Tibial nerve (tissue), 4 donors: ENCODE measurements at places on chromosomes 2 and 18. TPM values are rescaled to one million over a fixed set of nuclear protein-coding genes. Genes with fewer than 3 reads are reported as not detected.

GRCh38 chr2:1972011-1972410, 227.7 kb upstream of the PXDN start:
- no peaks in the 10 kb centered on the region for H3K27me3 ChIP-seq
- no peak overlapping the region for H3K4me3 ChIP-seq
- no peak overlapping the region for H3K27ac ChIP-seq
- no peaks in the 10 kb centered on the region for H3K36me3 ChIP-seq
- no peaks in the 10 kb centered on the region for H3K4me1 ChIP-seq
- DNase-seq: no peak

- H3K4me3 ChIP-seq: no peak overlapping the region
- no peak overlapping the region for H3K27ac ChIP-seq
- no peak for DNase-seq
Observed at GRCh38 chr2:15546297-15547098, 14.6 kb downstream of the NBAS start.

GRCh38 chr2:85611217-85611704, 605 bp downstream of the C2orf68 start:
- peaks cover 62% of the 10 kb centered on the region for H3K4me1 ChIP-seq
- peak overlapping the region; percentile 77 for H3K4me3 ChIP-seq
- no peaks in the 10 kb centered on the region for H3K36me3 ChIP-seq
- no peaks in the 10 kb centered on the region for H3K27me3 ChIP-seq

DNA sequence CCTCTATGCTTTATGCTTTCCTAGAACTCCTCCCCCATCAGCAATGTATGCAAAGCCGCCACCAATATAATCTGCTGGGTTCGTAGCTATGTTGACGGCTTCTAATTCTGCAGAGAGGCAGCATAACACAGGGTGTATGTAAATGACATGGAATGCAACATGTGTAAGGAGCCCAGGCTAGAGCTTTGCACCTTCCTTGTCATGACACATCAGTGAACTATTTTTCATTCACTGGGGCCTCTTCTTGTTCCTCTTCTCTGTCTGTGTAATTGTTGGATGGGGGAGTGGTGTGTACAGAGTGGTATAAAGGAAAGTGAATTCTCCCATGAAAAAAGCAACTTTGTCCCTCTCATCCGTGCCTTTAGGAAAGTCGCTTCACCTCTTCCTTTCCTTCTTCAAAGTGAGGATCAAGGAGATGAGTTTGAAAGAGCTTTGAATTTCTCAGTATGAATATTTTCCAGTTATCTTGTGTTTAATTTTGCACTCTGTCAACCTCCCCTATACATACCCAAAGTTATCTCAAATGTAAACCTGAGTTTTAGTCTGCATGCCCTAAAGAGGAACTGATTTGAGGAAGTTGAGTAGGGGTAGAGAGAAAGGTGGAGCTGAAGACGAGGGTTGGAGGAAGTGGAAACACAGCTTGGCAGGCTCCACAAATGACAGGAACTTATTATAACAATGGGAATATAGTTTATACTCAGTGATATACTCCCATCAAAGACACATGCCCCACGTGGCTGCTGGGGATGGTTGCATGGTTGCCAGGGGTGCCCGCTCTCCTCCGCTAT, 74.9 kb upstream of the ARL4C start:
- H3K36me3 ChIP-seq: no peaks in the 10 kb centered on the region
- no peaks in the 10 kb centered on the region for H3K4me1 ChIP-seq
- H3K4me3 ChIP-seq: no peak overlapping the region
- no peak for DNase-seq
- no peaks in the 10 kb centered on the region for H3K27me3 ChIP-seq
- no peak overlapping the region for H3K27ac ChIP-seq

- no peak overlapping the region for H3K27ac ChIP-seq
- no peaks in the 10 kb centered on the region for H3K36me3 ChIP-seq
- H3K4me1 ChIP-seq: no peaks in the 10 kb centered on the region
- H3K4me3 ChIP-seq: no peak overlapping the region
- no peak for DNase-seq
Observed at GRCh38 chr2:213490087-213490486, 205.8 kb downstream of the SPAG16 start.

GRCh38 chr18:48694295-48694694, 155.5 kb downstream of the CTIF start:
- no peaks in the 10 kb centered on the region for H3K4me1 ChIP-seq
- H3K36me3 ChIP-seq: no peaks in the 10 kb centered on the region
- no peak overlapping the region for H3K27ac ChIP-seq
- DNase-seq: no peak
- no peak overlapping the region for H3K4me3 ChIP-seq

DNA sequence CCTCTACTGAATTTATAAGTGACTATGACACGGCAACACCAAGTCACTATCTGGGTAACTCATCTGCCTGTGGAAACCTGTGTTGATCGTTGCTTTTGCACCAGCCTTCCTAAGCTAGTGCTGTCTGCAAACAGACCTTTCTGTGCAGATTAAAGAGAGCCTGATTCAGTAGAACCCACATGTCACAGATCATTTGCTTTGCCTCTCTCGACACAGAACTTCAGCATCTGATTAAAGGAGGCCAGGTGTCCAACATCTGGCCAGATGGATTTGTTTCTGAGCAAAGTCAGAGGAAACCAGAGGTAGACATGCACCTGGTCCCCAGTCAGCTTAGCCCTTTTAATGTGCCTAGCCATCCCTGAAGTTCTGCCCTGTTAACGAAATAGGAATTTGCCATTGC, 15.0 kb upstream of the TTR start:
- H3K27ac ChIP-seq: no peak overlapping the region
- no peaks in the 10 kb centered on the region for H3K36me3 ChIP-seq

- no peak overlapping the region for H3K4me3 ChIP-seq
- H3K36me3 ChIP-seq: no peaks in the 10 kb centered on the region
- no peak for DNase-seq
- peaks cover 23% of the 10 kb centered on the region for H3K27me3 ChIP-seq
- H3K4me1 ChIP-seq: no peaks in the 10 kb centered on the region
Observed at GRCh38 chr2:154700136-154700535, 1.6 kb downstream of the KCNJ3 start.

GRCh38 chr2:241538838-241539615, 19.5 kb upstream of the BOK start:
- DNase-seq: no peak
- no peak overlapping the region for H3K4me3 ChIP-seq
- peaks cover 6% of the 10 kb centered on the region for H3K4me1 ChIP-seq
- no peaks in the 10 kb centered on the region for H3K27me3 ChIP-seq

DNA sequence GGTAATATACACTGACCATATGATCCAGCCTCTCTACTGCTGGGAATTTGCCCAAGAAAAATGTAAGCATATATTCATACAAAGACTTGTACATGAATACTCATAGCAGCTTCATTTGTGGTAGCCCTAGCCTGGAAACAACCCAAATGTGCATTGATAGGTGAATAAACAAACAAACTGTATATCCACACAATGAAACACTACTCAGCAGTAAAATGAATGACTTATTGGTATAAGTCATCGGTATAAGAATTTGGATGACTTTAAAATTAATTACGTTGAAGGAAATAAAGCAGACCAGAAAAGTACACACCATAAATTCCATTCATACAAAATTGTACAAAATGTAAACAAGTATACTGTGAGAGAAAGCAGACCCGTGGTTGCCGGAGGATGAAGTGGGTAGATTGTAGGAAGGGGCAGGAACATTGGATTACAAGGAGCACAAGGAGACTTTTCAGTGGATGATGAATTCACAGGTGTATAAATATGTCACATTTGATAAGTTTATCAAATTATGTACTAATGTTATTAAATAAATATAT, 376.7 kb downstream of the TDRD15 start:
- no peaks in the 10 kb centered on the region for H3K27me3 ChIP-seq
- H3K4me1 ChIP-seq: no peaks in the 10 kb centered on the region
- H3K27ac ChIP-seq: no peak overlapping the region
- no peak overlapping the region for H3K4me3 ChIP-seq

- H3K4me1 ChIP-seq: no peaks in the 10 kb centered on the region
- H3K4me3 ChIP-seq: no peak overlapping the region
Observed at GRCh38 chr2:14223576-14223975, 408.9 kb upstream of the LRATD1 start.

- no peak overlapping the region for H3K4me3 ChIP-seq
- peak; percentile 15 for DNase-seq
- no peaks in the 10 kb centered on the region for H3K27me3 ChIP-seq
- H3K27ac ChIP-seq: no peak overlapping the region
Observed at GRCh38 chr2:235859651-235860050, 308.5 kb downstream of the GBX2 start.

DNA sequence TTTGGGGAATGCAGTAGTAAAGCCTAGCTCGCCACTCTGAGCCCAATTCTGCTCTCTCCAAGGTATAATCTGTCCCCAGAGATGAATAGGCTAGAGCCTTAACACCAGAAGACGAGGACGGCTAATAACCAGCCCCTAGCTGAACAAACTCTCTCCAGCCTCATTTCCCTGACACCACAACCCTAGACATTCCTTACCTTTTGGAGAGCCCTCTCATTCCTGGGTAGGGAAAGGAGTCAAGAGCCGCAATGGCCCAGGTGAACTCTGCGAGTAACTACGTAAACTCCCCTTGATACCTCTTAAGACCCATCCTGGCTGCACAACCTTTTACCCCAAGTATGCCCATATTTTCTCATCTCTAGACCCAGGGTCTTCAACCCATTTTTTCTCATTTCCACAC, 722.9 kb downstream of the BCL11A start:
- H3K4me1 ChIP-seq: no peaks in the 10 kb centered on the region
- H3K27ac ChIP-seq: no peak overlapping the region
- no peak overlapping the region for H3K4me3 ChIP-seq
- no peak for DNase-seq
- no peaks in the 10 kb centered on the region for H3K27me3 ChIP-seq

DNA sequence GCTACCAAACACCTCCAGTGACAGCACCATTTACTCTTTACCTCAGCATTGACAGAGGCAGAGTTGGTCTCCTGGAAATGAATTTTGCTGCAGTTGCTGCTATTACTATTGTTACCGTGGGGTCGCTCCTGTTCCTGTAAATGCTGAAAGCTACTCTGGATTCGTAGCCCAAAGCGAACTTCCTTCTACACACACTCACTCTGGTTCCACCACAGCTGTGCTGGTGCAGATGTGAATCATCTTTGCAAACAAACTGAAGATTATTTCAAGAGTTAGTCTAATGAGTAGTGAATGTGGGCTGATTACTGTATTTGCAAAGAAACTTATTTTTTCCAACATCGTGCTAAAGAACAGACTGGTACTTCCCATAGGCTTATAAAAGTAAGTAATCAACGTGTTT, 304.0 kb downstream of the LPIN1 start:
- H3K4me1 ChIP-seq: no peaks in the 10 kb centered on the region
- H3K27me3 ChIP-seq: no peaks in the 10 kb centered on the region
- peak; percentile 11 for DNase-seq
- H3K27ac ChIP-seq: no peak overlapping the region
- no peak overlapping the region for H3K4me3 ChIP-seq
- no peaks in the 10 kb centered on the region for H3K36me3 ChIP-seq

- no peak overlapping the region for H3K4me3 ChIP-seq
- H3K36me3 ChIP-seq: no peaks in the 10 kb centered on the region
- no peak for DNase-seq
- no peaks in the 10 kb centered on the region for H3K4me1 ChIP-seq
- no peak overlapping the region for H3K27ac ChIP-seq
Observed at GRCh38 chr2:108927936-108928659, 60.9 kb downstream of the EDAR start.

Gene NDC80
- 1.5 TPM for total RNA-seq

Gene CTLA4
- total RNA-seq: not detected

Gene TMEM17
- 1.7 TPM for total RNA-seq
